Esophagus muscularis mucosa (tissue), 4 donors: ENCODE measurements at places on chromosomes 2 and 18. TPM values are rescaled to one million over a fixed set of nuclear protein-coding genes. Genes with fewer than 3 reads are reported as not detected.

DNA sequence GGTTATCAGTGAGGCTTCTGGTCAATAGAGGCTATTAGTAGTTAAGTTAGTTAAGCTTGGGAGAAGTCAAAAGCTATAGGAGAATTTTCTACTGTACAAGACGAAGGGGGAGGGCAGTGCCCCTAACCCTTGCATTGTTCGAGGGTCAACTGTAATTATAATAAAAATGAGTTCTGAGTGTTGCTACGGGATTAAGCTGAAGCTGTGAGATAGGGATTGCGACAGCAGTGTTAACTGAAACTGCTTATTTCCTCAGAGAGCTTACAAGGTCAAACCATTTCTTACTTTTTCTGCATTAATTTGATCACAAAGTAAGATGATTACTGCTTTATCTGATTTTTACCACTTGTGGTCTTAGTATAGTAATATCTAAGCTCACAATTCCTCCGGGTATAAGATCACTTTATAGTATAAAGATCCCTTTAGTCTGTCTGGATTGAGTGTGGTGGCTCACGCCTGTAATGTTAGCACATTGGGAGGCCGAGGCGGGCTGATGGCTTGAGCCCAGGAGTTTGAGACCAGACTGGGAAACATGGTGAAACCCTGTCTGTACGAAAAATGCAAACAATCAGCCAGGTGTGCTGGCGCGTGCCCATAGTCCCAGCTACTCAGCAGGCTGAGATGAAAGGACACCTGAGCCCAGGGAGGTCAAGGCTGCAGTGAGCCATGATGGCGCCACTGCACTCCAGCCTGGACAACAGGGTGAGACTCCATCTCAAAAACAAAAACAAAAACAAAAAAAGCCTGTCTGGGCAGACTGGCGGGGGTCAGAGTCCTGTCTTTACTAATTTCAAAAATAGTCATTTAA, 119.5 kb upstream of the TLK1 start:
- no peak for DNase-seq

DNA sequence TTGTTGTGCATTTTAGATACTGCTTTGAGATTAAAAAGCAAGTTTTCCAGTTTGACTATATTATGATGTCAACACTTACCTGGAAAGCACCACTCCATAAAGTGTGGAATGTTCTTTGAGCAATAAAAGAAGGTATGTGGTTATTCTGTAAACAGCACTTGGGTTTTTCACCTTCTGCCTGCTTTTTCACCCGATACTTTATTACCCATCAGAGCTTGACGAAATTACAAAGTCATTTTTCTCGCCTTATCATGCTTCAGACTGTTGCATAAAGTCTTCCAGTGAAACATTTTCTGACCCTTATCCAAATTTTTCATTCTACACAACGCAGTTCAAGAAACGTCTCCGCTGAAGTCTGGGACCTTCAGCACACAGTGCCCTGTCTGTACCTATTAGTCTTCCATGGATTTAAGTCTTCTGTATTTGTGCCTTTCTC, 25.2 kb downstream of the CAB39 start:
- no peak for DNase-seq

DNA sequence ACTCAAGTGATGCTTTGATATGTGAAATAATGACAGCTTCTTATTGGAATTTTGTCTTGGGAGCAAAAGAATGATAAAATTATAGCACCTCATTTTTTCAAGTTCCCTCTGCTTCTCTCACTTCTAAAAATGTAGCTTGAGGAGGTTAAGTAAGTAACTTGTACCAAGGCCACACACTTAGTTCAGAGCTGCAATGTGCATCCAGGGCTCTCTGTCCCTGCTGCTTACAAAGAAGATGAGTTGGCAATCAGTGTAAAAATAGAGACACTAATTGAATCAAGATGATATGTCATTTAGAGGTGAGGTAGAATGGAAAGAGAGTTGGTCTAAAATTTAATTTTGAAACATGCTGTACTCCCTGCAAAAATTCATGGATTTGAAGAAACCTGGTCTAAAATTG, 312.0 kb upstream of the TNP1 start:
- DNase-seq = no peak

- DNase-seq = no peak
Observed at GRCh38 chr18:59056706-59057492, 82.8 kb upstream of the SEC11C start.

GRCh38 chr2:239910851-239911640, 114.1 kb downstream of the NDUFA10 start:
- DNase-seq = peak; percentile 92

DNA sequence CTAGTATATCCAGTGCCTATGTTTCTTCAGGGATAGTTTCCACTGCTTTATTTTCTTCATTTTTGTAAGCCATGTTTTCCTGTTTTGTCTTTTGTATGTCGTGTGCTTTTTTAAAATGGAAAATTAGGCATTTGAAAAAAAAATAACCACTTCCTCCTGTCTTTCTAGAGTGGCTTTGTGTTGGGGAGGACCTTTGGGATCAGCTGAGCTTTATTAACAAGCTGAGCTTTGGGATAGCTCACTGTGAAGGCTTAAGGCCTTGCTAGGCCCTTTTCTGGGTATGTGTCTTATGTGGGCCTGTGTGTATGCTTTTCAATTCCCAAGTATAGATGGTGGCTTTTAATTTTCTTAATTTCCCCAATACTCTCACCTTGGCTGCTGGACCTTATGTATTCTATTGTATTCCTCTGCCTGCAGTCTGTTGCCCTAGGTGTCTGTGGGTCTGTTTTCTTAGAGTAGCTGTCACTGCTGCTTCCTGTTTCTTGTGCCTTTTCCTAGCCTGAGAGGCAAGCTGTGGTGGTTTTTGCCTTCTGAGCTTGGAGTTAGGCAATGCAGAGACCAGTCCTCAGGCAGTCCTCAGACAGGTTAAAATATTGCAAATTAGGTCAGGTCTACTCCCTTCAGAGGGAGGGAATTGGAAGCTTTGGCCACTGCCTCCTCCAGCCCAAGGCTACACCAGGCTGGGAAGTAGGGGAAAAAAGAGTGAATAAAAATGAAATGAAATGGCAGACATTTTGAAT, 134.7 kb downstream of the LDLRAD4 start:
- DNase-seq = peak; percentile 57

GRCh38 chr2:223732346-223732745, 105.0 kb downstream of the AP1S3 start:
- no peak for DNase-seq

GRCh38 chr2:230891064-230891463, 26.3 kb downstream of the ITM2C start:
- no peak for DNase-seq

- no peak for DNase-seq
Observed at GRCh38 chr2:193824474-193824873, 1629.7 kb upstream of the TMEFF2 start.

The RND3 gene
- total RNA-seq = 219 TPM

The TUBA4A gene
- total RNA-seq = 44.2 TPM

The MAP3K19 gene
- total RNA-seq = not detected

The EFEMP1 gene
- 80.7 TPM for total RNA-seq
